ENCODE measurements at places on chromosomes 1 and 21.

- DNase-seq: no peak
These were observed 87.4 kb downstream of the GLUL start for GRCh38 chr1:182304218-182304617.

GRCh38 chr1:14380408-14380807, 218.1 kb upstream of the KAZN start:
- peak; percentile 39 for DNase-seq

DNA sequence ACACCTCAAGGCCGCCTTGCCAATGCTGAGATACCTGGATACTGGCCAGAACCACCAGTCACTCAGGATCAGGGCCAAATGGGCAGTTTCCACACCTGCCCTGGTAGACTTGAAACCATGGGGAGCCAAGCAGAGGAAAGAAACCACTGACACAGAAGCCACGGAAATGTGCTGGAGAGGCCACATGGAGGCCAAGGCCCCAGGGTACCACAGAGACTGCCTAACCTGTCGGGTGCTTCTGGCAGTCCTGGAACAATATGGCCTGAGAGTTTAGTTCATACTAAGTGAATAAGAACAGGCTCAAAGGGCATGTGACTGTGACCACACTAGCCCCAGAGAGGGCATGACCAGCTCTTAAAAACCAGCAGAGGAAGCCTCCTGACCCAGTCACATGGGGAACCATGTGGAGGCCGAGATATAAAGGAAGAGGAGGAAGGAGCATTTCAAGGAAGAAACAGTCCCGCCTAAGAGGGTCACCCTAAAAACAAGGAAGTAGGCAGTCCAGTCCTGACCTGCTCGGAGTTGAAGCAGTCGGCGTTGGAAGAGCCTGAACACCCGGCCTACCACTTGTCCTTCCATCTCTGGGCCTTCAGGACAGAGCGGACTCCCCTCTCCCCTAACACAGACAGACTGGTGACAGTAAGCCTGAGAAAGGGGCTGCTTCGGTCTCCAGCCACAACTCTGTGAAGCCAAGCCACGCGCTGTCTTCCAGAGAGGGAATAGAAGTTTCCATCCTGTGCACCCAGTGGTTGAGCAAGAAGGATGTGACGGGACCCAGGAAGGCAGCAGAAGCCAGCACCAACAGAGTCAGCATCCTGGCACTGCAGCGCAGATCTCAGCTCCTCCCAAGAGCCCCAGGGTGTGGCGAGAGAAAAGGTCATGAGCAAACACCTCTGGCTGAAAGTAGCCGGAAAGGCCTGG, at the start of gene DENND2D:
Gene DENND2D, minus strand, starts transcription at position 766 of the 921 bp plus-strand sequence. Its CDS starts 187 bp downstream, at position 579.
- no peak for DNase-seq

GRCh38 chr21:37695111-37695510, 221.1 kb downstream of the KCNJ6 start:
- no peak for DNase-seq

- DNase-seq: no peak
These were observed 51.8 kb upstream of the GFI1 start for GRCh38 chr1:92538413-92539061.

- no peak for DNase-seq
These were observed 690.6 kb upstream of the ZP4 start for GRCh38 chr1:238581332-238581731.

- no peak for DNase-seq
These were observed 92.9 kb upstream of the FGGY start for GRCh38 chr1:59204001-59204400.

GRCh38 chr1:15205586-15206346, 41.3 kb upstream of the FHAD1 start:
- no peak for DNase-seq

DNA sequence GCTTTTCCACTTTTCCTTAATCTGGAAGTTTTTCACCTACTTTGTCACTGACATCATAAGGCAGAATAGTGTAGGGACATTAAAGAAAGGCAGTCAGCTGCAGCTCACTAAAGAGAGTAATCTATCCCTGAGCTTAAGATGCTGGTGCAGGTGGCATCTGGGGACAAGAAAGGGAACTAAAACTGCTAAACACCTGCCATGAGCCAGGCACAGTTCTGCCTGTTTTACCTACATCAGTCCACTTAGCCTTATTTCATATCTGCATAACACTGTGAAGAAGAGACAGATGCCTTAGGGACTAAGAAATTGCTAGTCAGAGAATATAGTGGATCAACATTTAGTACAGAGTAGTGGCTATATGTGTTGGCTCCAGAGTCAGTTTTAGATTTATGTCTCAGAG, 88.1 kb downstream of the GPATCH2 start:
- peak; percentile 92 for DNase-seq

DNA sequence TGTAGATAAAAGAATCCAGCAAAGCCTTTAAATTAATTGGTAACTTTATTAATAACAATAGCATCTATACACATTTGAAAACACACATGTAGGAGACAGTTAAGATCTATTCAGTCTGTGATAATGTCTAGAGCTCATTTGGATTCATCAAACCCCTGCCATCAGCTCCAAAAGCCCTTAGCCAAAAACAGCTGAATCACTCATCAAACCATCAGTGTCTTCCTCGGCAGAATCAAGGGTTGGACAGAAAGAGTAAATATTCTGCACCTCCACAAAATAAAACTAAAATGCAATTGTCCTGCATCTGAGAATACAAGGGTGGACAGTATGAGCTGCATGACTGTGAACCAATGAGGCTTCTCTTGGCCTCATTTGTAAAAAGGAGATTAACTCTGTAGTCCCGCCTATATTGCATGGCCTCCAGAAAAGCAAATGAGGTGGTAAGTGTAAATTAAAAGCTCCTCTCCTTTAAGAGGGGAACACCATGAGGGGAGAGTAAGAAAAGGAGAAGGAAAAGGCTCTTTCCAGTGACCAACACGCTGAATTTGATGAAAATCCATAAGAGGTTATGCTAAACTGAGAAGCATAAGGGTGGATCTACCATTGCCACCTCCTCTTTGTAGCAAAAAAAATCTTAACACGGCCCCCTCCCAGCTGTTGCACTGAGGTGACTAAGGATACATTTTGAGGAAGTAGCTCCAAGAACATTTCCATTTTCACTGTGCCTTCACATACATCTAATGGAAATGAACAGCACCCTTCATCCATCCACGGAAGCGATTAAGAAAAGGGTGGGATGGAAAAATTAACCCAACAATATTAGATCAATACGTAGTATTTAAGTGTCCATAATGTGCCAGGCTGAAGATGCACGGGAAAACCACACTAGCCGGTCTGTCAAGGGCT, 14.7 kb upstream of the BOLA1 start:
- DNase-seq: peak; percentile 86

DNA sequence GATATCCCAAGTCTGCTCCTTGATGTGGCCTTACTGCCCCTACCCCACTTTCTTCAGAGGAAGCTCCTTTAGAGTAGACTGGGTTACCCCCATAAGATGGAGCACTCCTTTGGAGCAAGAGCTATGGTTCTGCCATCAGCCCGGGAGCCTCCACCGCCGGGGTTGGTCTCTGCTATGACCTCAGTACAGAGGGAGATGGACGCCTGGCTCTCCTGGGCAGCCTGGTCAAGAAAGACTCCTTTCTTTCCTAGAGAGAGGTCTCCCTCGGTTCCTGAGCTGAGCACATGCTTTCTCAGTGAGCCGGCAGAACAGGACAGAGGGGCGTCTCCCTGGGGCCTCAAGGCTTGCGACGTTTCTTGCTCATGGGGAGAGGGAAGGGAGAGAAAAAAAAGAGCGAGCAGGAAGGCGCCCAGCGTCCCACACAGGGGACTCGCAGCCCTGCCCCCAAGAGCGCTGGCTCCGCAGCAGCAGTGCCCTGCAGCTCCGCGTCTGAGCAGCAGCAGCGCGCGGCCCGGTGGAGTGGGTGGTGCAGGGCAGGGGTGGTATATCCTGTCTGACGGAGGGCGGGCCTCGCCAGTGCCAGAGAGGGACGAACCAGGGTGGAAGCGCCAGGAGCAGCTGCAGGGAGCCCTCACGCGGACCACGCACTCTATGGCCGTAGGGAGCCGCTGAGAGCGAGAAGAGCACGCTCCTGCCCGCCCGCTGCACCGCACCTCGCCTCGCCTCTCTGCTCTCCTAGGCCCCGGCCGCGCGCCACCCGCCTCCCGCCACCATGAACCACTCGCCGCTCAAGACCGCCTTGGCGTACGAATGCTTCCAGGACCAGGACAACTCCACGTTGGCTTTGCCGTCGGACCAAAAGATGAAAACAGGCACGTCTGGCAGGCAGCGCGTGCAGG, at the start of gene PKP1:
Gene PKP1, plus strand, starts transcription at position 576 of the 899 bp plus-strand sequence. Its CDS starts 197 bp downstream, at position 773.
- no peak for DNase-seq

DNA sequence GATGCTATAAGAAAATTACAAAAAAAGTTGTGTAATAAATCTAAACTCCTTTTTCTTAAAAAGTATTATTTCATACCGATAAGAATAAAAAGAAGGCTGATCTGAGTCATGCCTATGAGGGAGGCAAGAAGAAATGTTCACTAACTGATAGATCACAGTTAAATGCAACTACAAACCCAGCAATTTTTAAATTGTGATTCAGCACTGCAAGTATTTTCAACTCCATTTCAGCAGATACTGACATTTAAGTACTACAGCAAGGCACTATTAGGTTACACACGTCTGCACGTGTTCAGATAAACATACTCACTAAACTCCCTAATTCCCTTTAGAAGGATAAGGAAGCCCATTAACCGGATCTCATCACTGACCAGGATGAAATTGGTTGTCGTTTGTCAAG, 213.3 kb upstream of the ZRANB2 start:
- no peak for DNase-seq

- DNase-seq: no peak
These were observed 8.3 kb downstream of the PGM1 start for GRCh38 chr1:63601463-63601862.

- DNase-seq: no peak
These were observed 1.8 kb upstream of the GJA4 start for GRCh38 chr1:34790985-34791384.

DNA sequence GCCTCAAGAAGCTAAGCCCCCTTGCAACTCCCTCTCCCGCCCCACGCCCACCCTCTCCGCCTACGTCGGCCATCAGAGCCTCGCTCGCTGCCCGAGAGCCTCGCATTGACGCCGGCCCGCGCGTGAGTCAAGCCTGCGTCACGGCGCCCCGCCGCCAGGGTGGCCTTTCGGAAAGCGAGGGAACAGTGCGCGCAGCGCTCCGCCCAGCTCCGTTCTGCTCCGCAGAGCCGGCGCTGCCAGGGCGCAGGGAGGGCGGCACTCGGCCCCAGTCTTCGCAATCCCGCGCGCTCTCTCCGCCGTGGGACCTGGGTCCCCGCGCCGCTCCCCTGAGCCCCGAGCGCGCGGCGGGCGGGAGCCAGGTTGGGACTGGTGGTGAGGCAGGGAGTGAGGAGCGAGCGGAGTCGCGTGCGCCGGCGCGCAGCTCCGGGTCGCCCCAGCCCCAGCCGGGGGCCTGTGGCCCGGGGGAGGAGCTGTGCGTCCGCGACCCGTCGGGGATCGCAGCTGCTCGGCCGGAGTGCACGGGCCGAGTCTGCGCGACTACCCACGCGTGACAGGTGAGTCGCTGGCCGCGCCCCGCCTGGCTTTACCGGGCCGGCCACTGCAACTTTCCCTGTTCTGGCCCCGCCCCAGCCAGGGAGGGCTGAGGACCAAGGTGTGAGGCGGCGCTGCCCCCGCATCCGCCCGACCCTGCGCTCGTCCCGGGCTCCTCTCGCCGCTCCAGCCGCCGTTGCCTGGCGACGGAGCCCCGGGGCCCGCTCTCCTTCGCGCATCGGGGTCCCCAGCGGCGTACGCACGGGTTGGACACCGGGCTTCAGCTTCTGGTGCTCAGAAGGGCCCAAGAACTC, at the start of gene SLC6A17:
Gene SLC6A17, plus strand, starts transcription at position 165 of the 845 bp plus-strand sequence. CDS start 16,436 bp downstream, outside the sequence.
- DNase-seq: no peak

DNA sequence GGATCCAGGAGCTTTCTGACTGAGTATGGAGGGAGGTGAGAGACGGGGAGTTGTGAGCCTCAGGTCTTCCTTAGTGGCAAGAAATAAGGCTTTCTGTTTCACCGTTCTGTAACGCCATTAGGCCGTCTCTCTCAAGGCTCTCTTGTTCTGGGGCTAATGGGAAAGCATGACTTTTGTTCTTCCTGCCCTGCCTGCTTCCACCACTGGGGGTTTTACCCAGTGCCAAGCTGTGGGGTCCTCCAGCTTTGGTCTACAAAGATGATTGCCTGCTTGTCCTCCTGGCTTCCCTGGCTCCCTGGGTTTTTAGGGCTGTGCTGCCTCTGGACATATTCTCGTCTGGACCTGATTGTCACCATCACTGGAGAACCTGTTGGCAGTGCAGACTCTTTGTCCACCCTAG, 74.8 kb upstream of the TINAGL1 start:
- no peak for DNase-seq
